AG09319 (cell line): ENCODE measurements at places on chromosomes 5 and 9.

DNA sequence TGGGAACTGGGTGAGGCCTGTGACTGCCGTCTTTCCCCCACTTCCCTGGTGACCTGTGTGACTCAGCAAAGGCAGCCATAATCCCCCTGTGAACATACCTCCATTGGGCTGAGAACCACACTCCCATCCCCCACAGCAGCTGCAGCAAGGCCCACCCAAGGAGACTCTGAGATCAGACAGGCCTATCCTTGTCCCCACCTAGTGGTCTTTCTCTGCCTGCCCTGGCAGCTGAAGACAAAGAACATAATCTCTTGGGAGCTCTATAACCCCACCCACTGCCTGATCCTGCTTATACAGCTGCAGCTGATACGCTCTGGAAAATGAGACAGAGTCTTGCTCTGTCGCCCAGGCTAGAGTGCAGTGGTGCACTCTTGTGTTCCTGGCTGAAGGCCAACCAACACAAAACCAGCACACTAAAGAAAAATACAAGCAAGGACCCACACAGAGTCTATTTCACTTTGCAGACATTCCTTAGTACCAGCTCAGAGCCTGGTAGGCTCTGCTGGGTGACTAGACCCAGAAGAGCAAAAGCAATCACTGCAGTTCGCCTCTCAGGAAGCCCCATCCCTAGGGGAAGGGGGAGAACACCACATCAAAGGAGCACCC is 106.7 kb downstream of the MCTP1 start:
- DNase-seq: no peak

DNA sequence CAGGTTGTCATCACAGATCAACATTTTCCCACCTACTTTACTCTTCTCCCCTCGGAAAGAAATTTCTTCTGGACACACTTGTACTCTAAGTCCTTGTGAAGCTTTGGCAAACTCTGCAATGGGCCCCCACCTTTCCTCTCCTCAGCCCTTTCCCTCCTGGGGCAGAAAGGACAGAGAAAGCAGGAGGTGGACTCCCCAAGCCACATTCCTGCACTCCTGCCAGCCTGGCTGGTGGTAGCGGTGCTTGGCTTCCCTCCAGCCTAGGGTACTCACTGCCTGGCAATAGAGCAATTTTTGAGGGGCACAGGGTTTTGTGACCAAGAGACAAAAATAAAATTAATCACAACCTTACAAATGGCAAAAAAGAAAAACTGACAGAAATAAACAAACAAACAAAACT is 451.4 kb downstream of the ZSWIM6 start:
- no peak for DNase-seq

DNA sequence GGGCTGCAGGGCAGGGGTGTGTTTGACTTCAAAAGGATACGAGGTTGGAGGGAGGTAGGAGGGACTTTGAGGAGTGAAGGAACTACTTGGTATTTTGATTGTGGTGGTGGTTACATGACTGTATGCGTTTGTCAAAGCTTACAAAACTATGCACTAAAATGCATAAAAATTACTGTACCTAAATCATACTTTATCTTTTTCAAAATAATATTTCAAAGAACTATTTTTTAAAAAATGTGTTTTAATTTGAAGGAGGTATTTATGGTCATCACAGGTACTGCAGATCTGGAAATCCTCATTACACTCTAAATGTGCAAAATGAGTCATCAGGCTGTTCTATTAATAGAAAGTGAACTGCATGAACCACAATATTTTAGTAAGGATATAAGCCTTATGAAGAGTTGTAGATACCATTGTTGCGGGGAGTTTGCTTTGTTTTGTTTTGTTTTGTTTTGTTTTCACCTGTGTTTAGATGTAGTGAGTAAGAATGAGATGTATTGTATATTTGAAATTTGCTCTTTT is 116.9 kb downstream of the ARRDC3 start:
- no peak for DNase-seq

GRCh38 chr5:96809921-96810320 is 2.2 kb upstream of the ERAP1 start:
- no peak for DNase-seq
